ENCODE measurements at places on chromosomes 1 and 21.

DNA sequence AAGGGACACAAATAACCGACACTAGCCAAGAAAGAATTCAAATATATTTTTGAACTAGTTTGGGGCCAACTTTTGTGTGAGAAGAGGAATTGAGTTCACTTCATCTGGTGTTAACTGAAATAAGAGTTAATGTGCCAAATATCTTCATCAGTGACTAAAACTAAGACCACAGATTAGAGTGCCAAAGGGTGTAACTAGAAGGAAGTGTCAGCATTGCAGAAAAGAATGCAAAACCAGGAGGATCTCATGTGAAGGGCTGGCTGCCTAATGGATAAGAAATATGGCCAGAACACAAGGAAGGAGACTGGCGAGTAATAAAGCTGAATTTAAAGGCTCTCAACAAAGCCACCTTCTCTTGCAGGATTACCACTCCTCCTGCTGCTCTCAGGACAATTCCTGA, 61.8 kb upstream of the LRRC8D start:
- no peak for DNase-seq

DNA sequence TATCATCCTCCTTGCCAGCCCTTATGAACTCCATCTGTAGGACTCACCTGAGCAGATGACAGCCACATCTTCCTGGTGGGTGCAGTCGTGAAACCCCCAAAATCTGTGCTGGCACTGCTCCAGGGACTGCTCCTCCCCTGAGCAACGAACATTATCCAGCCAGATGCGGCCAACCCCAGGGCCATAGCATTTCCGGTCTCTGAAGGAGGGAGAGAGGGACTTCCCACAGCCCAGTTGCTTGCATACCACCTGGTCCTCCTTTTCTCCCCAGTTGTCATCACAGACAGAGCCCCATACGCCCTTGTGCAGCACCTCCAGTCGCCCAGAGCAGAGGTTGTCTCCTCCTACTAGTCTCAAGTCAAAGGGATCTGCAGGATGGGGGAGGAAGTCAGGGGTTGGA, 8.5 kb downstream of the CD5L start:
- DNase-seq = no peak

GRCh38 chr21:39633770-39634181, 21.0 kb downstream of the B3GALT5 start:
- DNase-seq = no peak

DNA sequence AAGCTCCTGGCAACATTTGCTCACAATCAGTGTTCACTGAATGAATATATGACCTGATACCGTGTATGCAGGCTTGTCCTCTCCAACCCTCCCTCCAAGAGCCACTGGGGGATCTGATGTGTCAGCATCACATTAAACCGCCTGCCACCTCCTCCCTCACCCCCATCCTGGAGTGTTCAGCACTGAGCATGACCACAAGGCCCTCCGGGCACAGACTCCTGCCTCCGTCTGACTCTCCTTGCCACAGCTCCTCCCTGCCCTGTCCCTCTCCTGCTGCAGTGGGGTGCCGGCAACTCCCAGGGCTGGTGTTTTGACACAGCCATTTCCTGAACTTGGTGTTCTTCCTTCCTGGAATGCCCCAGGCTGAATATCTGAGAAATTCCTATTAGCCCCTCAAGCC, 136.7 kb downstream of the FCRL5 start:
- no peak for DNase-seq

- no peak for DNase-seq
Measured at GRCh38 chr1:116877141-116877818, 32.4 kb upstream of the PTGFRN start.

GRCh38 chr21:35428489-35428888, 379.4 kb upstream of the RUNX1 start:
- no peak for DNase-seq
